Panc1 (cell line): ENCODE measurements at places on chromosomes 6 and 20. TPM values are rescaled to one million over a fixed set of nuclear protein-coding genes. Genes with fewer than 3 reads are reported as not detected.
A peak's percentile ranks its signal among the peaks of the same experiment; 100 is the strongest.

- no peak overlapping the region for H3K4me3 ChIP-seq
- no peaks in the 10 kb centered on the region for H3K4me1 ChIP-seq
- H3K27me3 ChIP-seq = no peaks in the 10 kb centered on the region
- no peak for DNase-seq
These were observed 377.7 kb downstream of the PLCB1 start for GRCh38 chr20:8509809-8510208.

- no peaks in the 10 kb centered on the region for H3K27me3 ChIP-seq
- H3K27ac ChIP-seq = peak overlapping the region; percentile 2; the same call in 1 of the 2 replicates
- H3K4me1 ChIP-seq = no peaks in the 10 kb centered on the region
- DNase-seq = no peak
These were observed 80.9 kb downstream of the PERP start for GRCh38 chr6:138026342-138026741.

The SHLD1 gene
- 4.3 TPM for total RNA-seq

- H3K27ac ChIP-seq = no peak overlapping the region
- H3K27me3 ChIP-seq = no peaks in the 10 kb centered on the region
- H3K4me3 ChIP-seq = no peak overlapping the region
- H3K4me1 ChIP-seq = no peaks in the 10 kb centered on the region
These were observed 80.4 kb downstream of the TBXT start for GRCh38 chr6:166087246-166087645.

DNA sequence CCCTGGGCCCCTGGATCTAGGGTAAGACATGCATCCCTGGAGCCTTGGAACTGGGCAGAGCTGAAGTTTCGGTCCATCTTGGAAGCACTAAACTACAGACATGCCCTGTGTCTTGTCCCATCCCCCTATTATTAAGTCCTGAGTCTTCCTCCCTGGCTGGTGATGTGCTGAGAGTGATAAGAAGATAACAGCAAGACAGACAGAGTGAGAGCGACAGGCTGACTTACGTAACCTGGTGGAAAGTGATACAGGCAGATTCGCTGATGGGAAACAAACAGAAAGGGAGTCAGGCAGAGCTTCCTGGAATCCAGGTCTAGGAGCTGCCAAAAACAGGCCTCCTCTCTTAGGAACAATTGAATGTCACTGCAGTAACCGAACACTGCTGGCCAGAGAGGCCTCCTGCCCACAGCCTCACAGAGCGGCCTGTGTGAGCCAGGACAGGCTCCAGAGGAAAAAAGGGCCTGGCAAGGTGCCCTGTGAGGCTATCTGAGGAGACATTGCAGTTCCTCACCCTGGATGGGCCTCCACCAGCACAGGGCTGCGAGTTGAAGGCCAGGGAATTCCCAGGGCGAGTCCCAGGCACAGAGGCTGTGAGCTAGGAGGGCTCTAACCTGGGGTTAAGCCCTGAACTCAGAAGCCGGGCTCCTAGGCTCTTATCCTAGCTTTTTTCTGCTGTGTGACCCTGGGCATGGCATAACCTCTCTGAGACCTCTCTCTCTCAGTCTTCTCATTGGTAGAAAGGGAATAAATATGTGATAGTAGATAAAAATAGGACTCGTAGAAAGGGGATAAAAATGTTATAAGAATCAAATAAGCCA is 34.2 kb upstream of the B4GALT5 start:
- no peak overlapping the region for H3K4me3 ChIP-seq
- no peak for DNase-seq
- peak overlapping the region; percentile 30; the same call in 1 of the 2 replicates for H3K27ac ChIP-seq
- peaks cover 8% of the 10 kb centered on the region; the same call in 1 of the 2 replicates for H3K4me1 ChIP-seq
- no peaks in the 10 kb centered on the region for H3K36me3 ChIP-seq
- H3K27me3 ChIP-seq = no peaks in the 10 kb centered on the region

DNA sequence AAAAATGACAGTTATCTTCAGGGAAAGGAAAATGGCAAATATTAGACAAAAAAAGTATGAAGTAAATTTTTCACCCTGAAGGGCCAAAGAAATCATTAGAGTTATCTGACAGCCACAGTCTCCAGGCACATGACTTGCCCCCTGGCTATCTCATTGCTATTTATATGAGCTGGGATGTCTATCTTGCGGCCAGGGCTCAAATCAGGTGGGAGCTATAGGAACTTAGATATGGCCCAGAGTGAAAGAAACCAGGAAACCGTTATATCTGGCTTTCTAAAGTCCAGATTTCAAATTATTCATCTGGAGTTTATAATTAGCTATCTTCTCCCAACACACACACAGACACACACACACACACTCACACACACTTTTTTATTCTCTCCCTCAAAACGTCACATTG is 135.3 kb upstream of the EEF1E1 start:
- H3K4me3 ChIP-seq = no peak overlapping the region
- DNase-seq = no peak
- H3K27me3 ChIP-seq = peaks cover 11% of the 10 kb centered on the region; the same call in 1 of the 2 replicates
- H3K4me1 ChIP-seq = no peaks in the 10 kb centered on the region; the same call in 1 of the 2 replicates
- H3K36me3 ChIP-seq = no peaks in the 10 kb centered on the region

The BANF2 gene
- not detected for total RNA-seq

- H3K36me3 ChIP-seq = no peaks in the 10 kb centered on the region
- H3K4me3 ChIP-seq = no peak overlapping the region
These were observed 72.9 kb upstream of the MYL9 start for GRCh38 chr20:36468149-36469000.

- H3K27me3 ChIP-seq = no peaks in the 10 kb centered on the region
- H3K27ac ChIP-seq = no peak overlapping the region
- H3K4me1 ChIP-seq = no peaks in the 10 kb centered on the region
- no peaks in the 10 kb centered on the region for H3K36me3 ChIP-seq
These were observed 115.3 kb upstream of the ID4 start for GRCh38 chr6:19721766-19722377.

The MUC22 gene
- not detected for total RNA-seq
